ENCODE measurements at places on chromosomes 16 and 17. TPM values are rescaled to one million over a fixed set of nuclear protein-coding genes. Genes with fewer than 3 reads are reported as not detected.

DVL2 gene
- 45.8 TPM for total RNA-seq

HS3ST2 gene
- total RNA-seq: not detected

PMP22 gene
- total RNA-seq: 67.2 TPM

OR3A2 gene
- total RNA-seq: not detected

PFN1 gene
- 886 TPM for total RNA-seq

KRTAP4-9 gene
- not detected for total RNA-seq

TNFRSF13B gene
- total RNA-seq: not detected

PSMD11 gene
- total RNA-seq: 47.2 TPM
